CD4-positive, alpha-beta T cell treated with Interleukin-2 at 100 ng/mL for 4 hours (primary cell): ENCODE measurements at places on chromosomes 3 and 15.

DNA sequence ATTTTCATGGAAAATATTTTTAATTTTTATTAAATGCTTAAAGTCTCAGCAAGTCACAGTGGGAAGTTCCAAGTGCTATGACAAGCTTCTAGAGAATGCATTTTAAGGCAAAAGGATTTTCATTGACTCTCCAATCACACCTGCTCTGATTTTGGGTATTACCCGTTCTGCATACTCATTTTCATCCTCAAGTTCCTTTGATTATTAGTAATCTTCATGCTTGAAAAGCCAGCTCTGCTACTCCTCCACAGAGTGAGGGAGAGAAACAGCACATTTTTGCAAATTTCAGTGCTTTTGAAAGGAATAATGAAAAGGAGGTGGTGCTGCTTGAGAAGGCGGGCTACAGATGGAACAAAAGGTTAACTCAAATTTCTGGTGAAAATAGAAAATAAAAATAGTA lies 450.7 kb downstream of the NSUN3 start:
- no peak for DNase-seq

- no peak for DNase-seq
Measured at GRCh38 chr3:56491566-56491965, 23.3 kb upstream of the ERC2 start.

DNA sequence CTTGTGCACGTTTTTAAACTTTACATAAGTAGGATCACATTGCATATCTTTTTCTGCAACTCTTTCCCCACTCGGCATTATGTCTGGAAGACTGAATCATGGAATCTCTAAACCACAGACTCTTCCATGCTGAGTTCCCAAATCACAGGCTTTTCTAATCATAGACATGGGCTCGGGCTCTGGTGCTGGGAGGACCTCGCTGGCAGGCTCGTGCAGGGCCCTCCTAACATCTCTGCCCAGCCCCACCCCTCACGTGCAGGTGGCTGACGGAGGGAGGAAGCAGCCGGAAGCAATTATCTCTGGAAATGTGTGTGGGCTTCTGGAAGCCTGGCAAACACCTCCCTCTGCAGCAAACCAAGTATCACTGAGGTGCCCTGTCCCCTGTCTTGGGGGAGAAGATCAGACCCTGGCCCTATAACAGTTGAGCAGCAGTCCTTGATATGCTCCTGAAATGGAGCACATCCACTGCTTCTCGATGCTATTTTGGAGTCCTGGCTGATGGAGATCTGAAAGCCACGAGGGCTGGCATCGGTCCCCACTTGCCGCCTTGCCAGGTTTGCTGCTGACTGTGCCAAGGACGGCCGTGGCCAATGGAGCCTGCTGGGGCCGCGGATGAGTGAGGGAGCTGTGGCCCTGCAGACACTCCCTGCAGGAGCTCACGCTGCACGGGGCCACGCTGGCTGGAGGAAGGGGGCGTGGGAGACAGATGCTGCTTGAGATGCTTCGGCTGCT lies 4.4 kb upstream of the IQSEC1 start:
- DNase-seq: no peak

- no peak for DNase-seq
Measured at GRCh38 chr15:72358650-72359171, 17.1 kb downstream of the HEXA start.

- DNase-seq: no peak
Measured at GRCh38 chr15:71437919-71438318, 322.6 kb downstream of the THSD4 start.

GRCh38 chr3:154515921-154516320 lies 85.9 kb upstream of the GPR149 start:
- no peak for DNase-seq

GRCh38 chr15:29921130-29921601 lies 98.9 kb upstream of the TJP1 start:
- no peak for DNase-seq

DNA sequence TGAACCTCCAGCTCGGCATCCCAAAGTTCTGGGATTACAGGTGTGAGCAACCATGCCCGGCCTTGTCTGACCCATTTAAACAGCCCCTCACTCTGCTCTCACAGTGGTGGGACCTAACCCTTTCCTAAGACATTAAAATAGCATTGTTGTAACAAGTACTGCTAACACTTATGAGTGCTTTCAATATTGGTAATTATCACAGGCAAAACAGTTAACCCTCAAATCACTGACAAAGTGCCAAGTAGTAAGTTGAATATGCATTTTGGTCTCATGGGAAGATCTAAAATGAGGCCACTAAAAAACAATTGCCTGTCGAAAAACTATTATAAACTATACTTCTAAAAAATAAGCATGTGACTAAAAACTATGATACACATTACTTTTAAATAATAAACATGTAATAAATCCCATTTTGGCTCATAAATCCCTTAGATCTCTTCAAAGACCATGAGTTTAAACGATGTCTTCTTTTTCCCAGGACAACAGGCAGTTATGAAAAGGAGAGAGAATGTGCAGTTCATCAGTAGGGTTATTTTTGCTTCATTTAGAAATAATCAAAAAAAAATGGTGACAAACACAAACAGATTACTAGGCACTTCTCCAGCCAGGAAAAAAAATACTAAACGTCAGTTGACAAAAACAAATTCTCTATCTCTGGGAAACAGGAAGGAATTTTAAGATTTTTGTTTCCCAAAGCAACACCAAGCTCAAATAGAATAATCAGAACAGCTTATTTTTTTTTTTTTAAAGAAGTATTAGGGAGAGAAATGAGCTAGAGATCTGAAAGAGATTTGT lies 95.4 kb downstream of the RFTN1 start:
- no peak for DNase-seq

DNA sequence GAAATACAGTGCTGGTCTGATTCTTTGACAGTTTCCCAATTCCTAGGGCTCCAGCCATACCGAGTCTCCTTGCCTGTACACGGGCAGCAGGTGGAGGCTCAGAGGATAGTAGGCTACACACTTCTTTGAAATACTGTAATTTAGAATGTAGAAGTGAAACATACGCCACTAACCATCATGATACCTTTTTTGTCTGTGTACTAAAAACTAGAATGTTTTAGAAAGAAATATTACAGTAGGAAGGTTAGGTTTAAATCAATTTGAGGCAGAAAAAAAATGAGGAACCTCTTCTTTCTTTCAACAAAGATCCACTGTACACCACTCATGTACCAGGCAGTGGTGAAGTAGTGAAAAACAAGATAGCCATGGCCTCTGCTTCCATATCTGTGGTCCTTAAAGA lies 354.7 kb downstream of the MCTP2 start:
- no peak for DNase-seq

DNA sequence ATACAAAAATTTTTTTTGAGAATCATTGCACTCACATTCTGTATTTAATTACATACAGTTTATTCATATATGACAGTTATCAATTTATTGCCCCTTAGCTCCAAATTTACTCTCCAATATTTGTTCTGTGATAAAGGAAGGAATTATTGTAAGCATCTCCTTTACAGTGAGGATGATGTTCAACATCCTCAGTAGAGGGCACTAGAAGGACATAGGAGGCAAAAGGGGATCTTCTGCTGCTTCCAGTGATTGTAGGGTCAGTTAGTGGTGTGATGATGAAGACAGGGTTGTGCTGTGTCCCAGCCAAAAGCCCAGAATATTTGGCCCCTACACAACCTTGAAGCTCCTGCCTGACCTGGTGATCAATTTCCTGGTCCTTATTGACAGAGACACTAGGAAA lies 89.9 kb upstream of the DCBLD2 start:
- DNase-seq: no peak

DNA sequence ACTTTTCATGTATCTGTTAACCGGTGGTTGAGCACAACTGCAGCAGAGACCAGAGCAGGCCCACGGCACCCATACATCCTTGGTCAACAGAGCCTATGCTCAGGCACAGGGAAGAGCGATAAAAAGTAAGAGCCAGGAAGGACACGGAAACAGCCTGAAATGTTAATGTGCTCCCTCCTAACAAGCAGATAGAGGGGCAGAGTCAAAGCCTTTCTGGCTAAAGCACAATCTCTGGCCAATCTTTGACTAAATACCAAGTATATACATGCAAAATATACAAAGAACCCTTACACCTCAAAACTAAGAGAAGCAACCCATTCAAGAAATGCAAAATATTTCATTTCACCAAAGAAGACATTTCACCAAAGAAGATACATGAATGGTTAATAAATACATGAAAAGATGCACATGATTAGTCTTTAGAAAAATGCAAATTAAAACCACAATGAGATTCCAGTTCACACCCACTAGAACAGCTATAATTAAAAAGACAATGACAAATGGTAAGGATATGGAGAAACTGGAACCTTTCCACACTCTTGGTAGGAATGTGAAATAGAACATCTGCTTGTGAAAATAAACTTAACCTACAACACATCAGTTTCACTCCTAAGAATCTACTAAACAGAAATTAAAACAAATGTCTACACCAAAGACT lies 88.0 kb downstream of the OSBPL10 start:
- no peak for DNase-seq
